Midbrain (tissue), 1 donor: ENCODE measurements at places on chromosomes 2 and 18.

DNA sequence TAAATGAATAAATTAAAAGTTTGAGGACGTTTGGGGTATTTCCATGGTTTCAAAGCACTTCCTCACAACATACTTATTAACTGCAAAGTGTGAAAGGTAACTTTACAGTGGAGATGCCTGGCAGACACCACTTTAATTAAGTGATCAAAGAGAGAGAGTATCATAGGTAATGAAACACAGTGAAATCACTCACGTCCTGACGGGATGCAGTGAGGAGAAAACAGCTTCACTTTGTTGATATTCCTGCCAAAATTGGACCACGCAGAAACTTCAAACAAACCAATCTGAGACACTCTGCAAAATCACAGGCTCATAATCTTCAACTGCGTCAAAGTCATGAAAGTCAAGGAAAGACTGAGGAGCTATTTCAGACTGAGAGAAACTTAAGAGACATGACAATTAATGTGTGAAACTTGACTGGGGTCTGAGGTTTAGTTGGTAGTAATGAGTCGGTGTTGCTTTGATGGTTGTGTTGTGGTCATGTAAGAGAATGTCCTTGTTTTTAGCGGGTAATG lies 66.0 kb upstream of the ITGB6 start:
- no peak for DNase-seq

DNA sequence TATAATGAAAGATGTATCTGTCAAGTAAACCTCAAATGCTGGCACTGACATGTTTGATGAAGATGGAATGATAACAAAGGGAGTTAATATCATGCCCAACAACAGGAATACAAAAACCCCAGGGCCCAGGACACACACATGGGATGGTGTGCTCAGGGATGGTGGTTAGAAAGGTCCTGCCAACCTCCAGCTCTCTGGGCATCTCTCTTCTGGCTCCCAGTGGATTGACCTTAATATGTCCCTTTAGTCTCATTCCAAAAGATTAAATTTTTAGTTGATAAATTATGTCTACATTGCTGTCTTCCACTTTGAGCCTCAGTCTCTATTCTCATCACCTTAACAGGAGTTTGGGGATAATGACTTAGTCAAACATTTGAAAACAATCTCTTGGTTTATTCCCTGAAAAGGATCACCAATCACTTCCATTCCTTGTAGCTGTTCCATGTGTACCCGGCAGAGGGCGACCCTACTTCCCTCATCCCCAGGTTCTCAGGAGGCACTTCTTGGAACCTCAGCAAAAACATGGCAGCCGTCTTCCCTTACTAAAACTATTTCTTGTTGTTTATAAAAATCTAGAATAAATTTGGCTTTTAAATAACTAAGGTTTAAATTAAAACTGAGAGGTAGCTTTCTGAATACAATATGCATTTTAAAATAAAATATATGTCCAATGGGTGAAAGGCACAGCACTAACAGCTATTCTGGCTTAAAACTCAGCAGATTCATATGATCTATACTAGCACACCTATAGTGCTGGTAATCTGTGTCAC lies 29.6 kb downstream of the MCEE start:
- peak; percentile 7 for DNase-seq

- DNase-seq = no peak
Measured at GRCh38 chr2:134144081-134144596, 109.7 kb upstream of the MGAT5 start.

- no peak for DNase-seq
Measured at GRCh38 chr18:67589325-67589724, 72.8 kb upstream of the DSEL start.

DNA sequence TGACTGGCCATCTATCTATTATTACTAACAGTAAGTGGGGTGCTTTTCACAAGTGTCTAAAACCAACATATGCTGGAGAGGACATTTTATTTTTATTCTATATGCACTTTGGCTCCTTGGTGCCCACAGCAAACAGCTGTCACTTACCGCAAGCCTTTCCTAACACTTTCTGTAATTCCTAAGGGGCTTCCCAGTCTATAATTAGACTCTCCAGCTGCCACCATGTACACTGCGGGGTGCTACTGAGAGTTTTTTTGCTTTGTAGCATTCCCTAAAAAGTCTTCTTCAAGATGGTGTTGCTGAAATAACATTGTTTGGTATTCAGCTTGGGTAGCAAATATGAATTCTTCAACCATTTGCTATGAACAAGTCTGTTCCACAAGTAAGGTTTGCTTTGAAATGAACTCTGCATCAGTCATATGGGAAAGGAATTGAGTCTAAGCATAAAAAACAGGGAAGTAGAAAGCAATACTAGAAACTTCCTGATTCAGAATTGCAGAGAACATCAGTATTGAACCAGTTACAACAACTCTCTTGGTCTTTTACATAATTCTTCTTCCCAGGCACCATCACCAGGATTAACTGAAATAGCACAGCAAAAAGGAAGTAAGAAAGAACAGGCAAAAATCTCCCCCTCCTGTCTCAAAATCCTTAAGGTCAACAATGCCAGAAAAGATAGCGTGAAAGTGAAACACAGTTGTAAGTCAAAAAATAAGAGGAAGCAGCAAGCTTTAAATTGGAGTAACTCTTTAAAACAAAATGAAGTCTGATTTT lies 28.6 kb downstream of the EPB41L3 start:
- peak; percentile 39 for DNase-seq

GRCh38 chr18:45826084-45826483 lies 609 bp downstream of the SIGLEC15 start:
- DNase-seq = no peak

DNA sequence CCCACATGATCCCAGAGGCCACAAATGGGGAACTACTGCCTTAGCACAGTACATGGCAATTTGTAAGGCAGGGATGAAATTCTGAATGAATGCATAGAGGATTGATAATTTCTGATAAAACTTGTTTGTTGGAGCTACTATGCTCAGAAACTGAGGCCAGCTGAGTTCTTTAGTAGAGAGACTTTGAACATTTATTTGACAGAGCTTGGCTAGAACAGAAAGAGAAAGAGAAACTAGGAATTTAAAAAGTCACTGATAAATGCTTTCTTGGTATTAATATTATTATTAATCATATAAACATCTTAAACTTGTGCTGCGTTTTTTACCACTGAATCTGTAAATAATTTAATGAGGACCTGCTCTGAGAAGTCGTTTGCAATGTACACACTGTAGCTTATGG lies 923.7 kb upstream of the CNTNAP5 start:
- no peak for DNase-seq

- no peak for DNase-seq
Measured at GRCh38 chr2:68915393-68915792, 37.3 kb downstream of the GKN2 start.

DNA sequence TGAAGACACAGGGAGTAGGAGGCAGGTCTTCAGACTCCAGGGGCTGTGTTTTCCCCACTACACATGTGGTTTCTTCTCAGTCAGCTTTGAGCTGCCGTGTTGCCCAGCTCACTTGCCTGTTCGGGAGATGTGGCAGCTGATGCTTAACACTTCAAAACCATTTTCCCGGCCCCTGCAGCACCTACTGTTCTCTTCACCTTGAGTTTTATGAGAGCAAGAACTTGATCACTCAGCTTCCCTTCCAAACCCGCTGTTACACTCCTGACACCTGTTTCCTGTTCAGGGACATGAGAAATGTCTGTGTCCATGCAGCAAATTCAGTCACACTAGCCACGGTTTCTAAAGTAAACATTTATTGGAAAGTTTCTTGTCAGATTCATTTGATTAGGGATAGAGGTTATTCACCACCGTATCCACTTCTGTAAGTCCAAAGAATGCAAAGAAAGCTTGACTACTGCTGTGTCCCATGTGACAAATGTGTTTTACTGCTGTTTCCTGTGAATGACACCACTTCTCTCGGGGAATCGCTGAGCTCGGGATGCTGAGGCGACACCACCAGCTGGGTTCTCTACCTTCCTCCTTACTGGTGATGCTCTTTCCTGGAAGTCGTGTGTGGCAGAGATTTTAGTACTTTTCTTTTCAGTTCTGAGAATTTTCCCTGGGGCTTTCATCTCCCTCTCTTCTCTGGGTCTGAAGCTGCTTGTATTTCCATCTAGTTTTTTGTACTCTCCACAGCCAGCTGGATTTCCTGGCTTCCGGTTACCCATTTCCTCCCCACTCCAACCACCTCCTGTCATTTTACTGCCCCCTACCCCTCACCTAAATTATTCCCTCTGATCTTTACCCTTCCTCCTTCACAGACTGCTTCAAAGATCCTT lies 91.7 kb downstream of the KLF7 start:
- peak; percentile 77 for DNase-seq

DNA sequence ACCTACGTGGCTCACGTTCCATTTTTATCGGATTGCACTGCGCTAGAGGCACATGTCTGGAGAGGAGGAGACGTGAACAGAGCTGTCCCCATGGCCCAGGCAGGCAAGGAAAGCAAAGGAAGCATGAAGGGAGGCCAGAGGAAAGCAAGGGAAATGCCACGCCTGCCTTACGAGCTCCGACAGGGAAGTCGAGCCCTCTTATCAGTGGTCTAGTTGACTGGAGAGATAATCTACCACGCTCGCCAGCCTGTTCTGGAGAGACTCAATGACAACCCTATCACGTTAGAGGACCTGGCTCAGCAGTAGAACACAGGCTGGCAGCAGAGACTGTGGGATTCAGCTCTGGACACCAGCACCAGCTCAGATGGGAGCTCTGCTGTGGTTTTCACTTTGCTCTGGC lies 202.6 kb upstream of the ID2 start:
- no peak for DNase-seq

- no peak for DNase-seq
Measured at GRCh38 chr18:31931886-31932240, 11.1 kb downstream of the TRAPPC8 start.

DNA sequence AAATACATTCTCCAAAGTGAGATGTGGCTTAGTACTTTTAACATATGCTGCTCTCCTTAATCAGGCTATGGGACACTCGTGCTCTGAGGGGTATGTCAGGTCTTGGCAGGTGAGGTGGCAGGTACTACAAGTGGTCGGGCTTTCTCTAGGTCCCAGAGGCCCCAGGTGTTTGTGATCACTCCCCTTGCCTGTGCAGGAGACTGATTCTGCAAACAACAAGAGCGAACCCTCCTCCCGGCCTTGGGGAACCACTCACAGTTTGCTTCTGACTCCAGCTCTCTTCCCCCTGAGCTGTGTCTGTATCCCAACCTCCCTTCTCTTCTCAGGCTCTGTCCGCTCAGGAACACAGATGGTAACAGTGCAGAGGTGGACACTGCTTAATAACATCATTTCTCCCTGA lies 48.1 kb downstream of the ATOH8 start:
- DNase-seq = no peak
